Activated CD4-positive, alpha-beta memory T cell treated with anti-CD3 and anti-CD28 coated beads, Interleukin-2, amount 10 ng/mL, durations not matched to agents 7 days and 5 days (primary cell): ENCODE measurements at places on chromosomes 11 and 22.
A peak's percentile ranks its signal among the peaks of the same experiment; 100 is the strongest.

GRCh38 chr11:19506816-19507486 lies 205.7 kb upstream of the NAV2 start:
- no peak overlapping the region for H3K4me3 ChIP-seq
- DNase-seq, result no peak
- H3K27me3 ChIP-seq, result peaks cover 21% of the 10 kb centered on the region

- peak; percentile 56 for DNase-seq
- peaks cover 6% of the 10 kb centered on the region for H3K4me1 ChIP-seq
- no peaks in the 10 kb centered on the region for H3K27me3 ChIP-seq
- H3K36me3 ChIP-seq, result peaks cover 38% of the 10 kb centered on the region
- no peak overlapping the region for H3K27ac ChIP-seq
- no peak overlapping the region for H3K4me3 ChIP-seq
These were observed 29.6 kb downstream of the CAT start for GRCh38 chr11:34468209-34468841.

DNA sequence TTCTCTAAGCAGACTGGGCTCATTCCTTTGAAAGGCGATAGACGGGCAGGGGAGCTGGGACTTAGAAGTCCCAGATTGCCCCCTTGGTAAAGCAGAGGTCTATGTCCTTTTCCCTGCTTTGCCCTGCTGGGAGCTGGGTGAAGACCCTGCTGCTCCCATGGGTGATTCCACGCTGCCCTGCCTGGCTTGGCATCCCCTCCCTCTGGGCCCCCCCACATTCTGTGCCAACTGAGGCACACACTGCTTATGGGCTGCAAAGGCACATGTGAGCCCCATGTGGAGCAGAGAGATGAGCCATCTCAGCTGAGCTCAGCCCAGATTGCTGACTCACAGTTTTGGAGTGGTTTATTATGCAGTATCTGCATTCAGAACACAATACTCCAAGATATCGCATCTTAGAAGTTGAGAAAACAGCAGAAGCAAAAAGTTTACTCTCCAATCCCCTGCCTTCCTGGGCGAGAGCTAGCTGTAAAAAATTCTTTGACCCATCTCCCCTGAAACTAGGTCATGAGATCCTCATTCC lies 127.2 kb downstream of the ST3GAL4 start:
- H3K4me1 ChIP-seq, result peaks cover 18% of the 10 kb centered on the region
- H3K4me3 ChIP-seq, result no peak overlapping the region

DNA sequence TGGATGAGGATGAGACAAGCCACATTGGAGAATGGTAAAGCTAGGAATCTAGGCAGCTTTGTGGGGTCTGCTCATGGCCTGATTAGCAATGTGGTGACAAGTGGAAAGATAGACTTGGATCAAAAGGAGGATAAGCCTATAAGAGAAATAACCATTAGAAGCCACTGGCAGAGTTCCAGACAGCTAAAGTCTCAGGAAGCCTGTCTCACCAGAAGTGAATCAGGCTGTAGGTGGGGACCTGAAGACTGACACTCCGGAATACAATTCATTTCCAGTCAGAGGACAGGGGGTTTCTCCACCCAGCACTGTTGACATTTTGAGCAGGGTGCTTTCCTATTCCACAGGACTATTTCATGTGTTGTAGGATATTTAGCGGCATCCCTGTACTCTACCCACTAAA lies 129.7 kb downstream of the ARHGAP42 start:
- H3K4me1 ChIP-seq, result no peaks in the 10 kb centered on the region
- no peaks in the 10 kb centered on the region for H3K36me3 ChIP-seq
- H3K27ac ChIP-seq, result no peak overlapping the region
- DNase-seq, result no peak
- no peak overlapping the region for H3K4me3 ChIP-seq
